ENCODE measurements at places on chromosomes 1 and 21.

DNA sequence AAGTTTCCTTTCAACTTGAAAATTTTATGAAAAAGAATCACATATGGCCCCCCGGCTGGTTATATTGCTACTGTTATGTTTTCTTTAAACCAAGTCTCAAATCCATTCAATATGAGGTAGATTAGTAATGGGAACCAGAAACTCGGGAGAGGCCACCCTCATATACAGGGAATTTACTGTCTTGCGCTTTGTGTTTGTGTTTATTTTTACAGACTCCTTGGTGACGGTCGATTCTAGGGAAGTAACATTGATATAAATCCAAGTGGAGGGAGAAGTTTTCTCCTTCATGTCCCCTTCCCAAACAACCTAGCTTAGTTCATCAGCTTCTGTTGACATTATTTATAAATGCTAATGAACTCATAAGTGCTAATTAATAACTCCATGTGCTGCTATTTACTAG, 163.5 kb upstream of the LMO4 start:
- no peak for DNase-seq

DNA sequence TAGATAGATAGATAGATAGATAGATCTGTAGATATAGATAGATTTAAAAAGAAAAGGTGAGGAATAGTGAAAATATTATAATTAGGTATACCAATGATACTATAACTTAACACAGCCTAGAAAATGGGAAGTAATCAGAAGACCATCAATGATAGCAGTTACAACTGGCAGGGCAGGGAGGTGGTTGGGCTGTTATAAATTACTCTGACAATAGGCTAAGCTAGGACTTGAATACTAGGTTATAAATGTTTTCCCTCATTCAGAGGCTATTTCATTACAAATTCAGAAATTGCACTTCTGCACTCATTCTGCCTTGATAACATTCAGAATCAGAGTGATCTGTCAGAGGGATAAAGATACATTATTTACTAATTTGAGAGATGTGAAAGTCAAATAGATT, 273.4 kb upstream of the PLD5 start:
- no peak for DNase-seq

DNA sequence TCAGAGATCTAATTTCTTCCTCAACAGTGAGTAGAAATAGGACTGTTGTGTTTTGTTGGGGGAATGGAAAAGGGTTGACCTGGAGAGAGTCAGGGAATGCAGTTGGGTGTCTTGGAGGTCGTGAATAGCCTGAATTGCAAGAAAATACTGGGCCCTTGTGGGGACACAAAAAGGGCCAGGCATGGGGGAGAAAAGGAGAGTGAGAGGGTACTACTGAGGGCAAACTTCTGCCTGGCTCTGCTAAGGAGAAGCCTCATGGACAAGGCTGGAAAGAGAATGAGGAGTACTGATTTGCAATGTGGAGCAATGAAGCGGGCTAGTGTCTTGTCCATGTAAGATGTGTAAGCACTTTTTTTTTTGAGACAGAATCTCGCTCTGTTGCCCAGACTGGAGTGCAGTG, 96.2 kb upstream of the IRF2BP2 start:
- no peak for DNase-seq

GRCh38 chr1:50972766-50973165, 2.7 kb downstream of the CDKN2C start:
- peak; percentile 43 for DNase-seq

DNA sequence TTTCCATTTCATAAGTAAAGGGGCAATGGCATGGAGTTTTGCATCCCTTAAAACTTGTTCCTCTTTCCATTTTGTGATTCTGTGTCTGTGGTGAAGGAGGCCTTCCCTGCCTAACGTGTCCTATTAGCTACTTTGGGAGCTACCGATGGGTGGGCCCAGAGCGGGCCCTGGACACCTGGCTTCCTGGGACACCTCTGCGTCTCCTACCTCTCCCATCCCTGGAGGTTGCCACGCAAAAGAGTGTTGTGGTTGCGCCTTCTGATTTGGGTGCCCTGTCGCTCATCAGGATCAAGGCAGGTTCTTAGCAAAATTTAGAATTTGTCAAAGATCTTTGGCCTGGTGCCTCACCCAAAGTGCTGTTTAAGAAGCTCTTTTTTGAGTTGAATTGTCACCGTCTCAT, 116.4 kb upstream of the CACNA1E start:
- no peak for DNase-seq

- no peak for DNase-seq
Observed at GRCh38 chr1:169680377-169681019, 30.9 kb downstream of the SELL start.

DNA sequence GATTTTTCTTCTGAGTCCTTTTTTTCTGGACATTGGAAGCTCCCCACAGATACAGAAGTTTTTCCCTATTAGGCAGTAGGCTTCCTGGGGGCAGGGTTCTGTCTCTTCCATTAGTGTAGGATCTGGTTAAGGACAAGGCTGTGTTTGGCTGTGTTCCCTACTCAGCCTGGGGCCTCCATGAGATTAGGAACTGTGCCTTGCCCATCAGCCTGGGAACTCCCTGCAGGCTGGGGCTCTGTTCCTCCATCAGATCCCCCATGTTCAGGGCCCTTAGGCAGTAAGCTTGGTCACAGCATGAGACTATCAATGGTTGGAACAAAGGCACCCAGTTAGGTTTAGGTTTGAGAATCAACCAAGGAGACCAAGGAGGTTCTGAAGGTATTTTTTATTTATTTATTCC, 22.7 kb downstream of the NAV1 start:
- DNase-seq, result no peak

DNA sequence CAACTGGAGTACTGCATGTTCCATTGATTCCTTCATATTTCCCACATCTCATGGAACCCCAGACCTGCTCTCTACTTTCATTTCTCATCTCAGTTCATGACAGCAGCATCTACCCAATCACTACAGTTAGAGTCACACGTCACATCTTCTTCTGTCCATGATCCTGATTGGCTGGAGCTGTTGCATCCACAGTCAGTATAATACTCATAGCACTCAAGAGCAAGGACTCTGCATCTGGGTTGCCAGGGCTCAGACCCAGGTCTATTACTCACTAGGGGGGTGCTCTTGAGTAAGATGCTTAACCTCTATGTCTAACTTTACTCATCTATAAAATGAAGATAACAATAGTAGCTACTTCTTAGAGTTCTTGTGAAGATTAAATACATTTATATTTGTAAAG, 4.4 kb upstream of the XPR1 start:
- DNase-seq, result no peak

DNA sequence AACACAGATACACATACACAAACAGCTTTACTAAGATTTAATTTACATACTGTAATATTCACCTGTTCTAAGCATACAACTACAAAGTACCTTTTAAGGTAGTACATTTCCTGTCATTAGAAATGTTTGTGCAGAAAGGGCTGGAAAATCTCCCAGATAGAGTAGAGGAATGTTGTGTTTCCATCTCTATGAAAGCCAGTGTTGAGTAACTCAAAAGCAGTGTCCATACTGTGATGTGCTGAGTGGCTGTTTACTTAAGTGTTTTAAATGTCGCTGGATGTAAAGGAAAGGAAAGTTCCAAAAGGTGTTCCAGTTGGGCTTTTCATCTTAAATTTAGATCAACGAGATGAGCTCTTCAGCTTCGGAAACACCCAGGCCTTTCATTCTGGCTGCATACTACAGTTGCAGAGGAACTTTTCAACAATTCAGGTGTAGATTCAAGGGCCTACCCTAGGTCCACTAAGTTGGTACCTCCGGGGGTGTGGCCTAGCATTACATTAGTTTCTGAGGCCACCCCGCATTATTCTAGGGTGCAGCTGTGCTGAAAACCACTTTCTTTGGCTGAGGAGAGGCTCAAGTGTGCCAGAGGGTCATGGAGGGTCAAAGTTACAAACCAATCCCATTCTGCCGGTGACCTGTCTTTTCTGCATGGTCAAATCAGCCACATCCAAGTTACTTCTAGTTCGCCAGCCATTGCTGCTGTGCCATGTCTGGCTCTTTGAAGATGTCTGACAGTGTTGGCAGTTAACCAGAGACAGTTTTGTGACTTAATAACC, 78.1 kb downstream of the LRRC8D start:
- DNase-seq, result no peak

DNA sequence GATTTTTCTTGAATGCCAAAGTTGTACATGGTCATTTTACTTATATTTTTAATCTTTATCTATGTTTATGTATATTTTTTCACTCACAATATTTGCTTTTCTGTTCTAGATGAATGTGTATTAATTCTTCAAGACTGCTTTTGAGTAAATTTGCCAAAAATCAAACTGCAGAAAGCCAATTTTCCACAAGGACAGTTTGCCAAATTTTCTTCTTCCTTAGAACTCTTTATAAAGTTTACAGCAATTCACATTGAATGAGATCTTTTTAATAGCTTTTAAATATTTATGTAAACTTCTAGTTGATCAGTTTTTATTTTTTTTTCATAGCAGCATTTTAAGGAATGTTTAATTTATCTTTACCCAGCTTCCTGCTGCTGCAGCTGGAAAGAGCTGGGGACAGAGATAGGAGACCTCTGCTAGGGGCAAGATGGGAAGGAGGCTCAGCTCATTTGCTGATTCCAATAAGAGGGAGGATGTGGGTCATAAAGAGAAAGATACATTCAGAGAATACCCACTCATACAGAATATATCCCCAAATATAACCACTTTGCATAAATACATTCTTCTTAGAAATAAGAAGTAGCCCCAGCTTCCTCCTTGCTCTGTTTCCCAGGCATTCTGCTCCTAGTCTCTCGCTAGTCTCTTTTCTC, 93.0 kb downstream of the ODF2L start:
- peak; percentile 71 for DNase-seq

- no peak for DNase-seq
Observed at GRCh38 chr1:44512313-44512885, 107.3 kb downstream of the RNF220 start.

DNA sequence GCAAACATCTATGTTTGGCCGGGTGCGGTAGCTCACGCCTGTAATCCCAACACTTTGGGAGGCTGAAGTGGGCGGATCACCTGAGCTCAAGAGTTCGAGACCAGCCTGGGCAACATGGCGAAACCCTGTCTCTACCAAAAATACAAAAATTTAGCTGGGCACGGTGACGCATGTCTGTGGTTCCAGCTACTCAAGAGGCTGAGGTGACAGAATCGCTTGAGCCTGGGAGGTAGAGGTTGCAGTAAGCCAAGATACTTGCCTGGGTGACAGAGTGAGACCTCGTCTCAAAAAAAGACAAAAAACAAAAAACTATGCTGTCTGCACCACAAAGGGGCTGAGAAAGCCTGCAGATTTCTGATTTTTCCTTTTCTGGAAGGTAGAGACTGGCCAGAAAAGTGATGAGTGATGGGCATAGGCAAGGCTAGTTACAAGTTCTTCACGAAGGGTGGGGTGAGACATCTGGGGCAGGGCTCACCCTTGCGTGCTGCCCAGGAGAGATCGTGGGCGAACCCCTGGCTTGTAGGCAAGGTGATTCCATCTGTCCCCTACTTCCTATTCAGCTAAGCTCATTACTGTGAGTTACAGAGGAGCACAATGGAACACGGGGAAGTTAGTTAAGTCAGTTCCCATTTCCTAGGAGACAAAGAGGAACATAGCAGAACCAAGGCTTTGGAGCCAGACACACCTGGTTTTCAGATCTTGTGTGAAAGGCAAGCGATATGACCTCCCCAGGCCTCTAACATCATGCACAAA, 3.2 kb downstream of the SLC2A1 start:
- no peak for DNase-seq

- DNase-seq, result no peak
Observed at GRCh38 chr1:9705337-9706093, 54.0 kb downstream of the PIK3CD start.

DNA sequence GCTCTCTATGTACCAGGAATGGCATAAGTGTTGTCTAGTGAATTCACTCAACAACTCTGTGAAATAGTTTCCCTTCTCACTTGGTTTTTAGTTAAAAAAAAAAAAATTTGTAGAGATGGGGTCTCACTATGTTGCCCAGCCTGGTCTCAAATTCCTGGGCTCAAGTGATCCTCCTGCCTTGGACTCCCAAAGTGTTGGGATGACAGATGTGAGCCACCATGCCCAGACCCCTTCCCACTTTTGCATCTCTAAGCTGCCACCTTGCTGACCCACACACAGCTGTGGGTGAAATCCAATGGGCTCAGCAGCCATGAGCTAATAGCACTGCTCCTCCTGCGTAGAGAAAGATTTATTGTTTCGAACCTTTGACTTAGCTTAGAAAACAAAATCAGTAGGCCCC, 33.5 kb downstream of the NEK2 start:
- no peak for DNase-seq

GRCh38 chr1:229657993-229658755, 32.1 kb downstream of the URB2 start:
- DNase-seq, result no peak

GRCh38 chr1:116268211-116268610, 104.8 kb upstream of the ATP1A1 start:
- peak; percentile 76 for DNase-seq

DNA sequence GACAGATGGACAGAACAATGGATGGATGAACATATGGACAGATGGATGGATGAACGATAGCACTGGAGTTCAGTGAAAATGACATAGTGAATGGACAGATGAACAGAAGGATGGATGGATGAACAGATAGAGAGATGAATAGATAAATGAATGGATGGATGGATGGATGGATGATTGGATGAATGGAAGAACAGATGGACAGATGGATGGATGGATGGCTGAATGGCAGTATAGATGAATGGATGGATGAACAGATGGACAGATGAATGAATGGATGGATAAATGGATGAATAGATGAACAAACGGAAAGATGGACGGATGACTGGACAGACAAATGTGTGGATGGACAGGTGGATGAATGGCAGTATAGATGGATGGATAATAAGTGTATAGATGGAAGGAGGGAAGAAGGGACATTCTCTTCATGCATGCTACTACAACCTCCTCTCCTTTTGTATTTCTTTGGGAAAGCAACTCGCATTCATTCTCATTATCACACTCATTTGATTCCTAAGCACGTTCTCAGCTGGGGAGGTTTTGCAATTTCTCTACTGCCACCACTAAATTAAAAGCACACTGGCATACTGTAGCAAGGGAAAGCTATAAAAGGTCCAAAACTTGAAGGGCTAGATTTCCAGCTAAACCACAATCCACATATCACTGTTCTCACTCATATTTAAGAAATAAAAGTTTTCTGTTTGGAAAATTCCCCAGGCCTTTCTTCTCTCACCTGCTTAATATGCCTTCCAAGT, 34.1 kb downstream of the SUSD4 start:
- DNase-seq, result no peak

GRCh38 chr1:219534991-219535390, 77.9 kb downstream of the ZC3H11B start:
- no peak for DNase-seq

- no peak for DNase-seq
Observed at GRCh38 chr1:24277420-24278169, 41.6 kb upstream of the GRHL3 start.

- DNase-seq, result no peak
Observed at GRCh38 chr21:16873176-16873575, 639.7 kb upstream of the CXADR start.

DNA sequence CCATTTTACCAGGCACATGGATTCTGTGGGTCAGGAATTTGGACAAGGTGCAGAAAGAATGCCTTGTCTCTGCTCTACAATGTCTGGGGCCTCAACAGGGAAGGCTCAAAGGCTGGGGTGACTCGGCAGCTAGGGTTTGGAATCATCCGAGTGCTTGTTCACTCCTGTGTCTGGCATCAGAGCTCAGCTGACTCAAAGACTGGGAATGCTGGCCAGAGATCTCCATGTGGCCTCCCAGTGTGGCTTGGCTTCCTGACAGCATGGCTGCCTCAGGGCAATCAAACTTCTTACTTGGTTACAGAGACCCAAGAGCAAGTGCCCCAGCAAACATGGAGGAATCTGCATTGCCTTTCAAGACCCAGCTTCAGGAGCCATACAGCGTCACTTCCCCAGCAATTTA, 110.5 kb downstream of the TOMM20 start:
- no peak for DNase-seq

Measured in hematopoietic multipotent progenitor cell treated with erythropoietin and hydrocortisone succinate and interleukin-3 and kit ligand, for 4 days (in vitro differentiated cells).